Activated CD4-positive, CD25-positive, alpha-beta regulatory T cell (primary cell): ENCODE measurements at places on chromosomes 11 and 22.

DNA sequence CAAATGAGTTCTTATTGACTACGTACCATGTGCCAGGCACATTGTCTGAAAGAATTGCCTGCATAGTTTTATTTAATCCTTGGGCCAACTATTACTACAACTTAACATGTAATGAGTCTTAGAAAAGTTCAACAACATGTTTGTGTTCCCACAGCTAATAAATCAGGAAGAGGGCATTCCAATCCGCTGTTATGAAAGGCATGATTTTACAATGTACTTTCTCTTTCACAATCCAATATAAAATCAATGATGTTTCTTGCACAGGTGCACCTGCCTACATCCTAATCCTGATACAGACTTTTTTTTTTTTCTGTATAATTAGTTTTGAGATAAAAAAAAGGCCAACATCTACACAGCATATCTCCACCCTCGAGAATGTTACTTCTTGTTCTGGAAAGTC, 728.4 kb upstream of the CCDC90B start:
- DNase-seq: no peak

DNA sequence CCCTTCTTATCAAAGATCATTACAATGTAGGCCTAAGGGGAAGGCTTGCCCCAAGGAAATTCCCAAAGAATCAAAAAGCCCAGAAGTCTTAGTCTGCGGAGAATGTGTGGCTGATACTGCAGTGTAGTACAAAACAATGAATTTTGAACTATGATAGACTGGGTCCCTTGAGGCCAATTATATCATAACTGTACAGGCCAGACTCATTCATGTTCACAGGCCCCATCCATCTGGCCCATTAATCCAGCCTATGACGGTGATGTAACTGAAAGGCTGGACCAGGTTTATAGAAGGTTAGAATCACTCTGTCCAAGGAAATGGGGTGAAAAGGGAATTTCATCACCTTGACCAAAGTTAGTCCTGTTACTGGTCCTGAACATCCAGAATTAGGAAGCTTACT, 35.2 kb downstream of the IGLL1 start:
- no peak for DNase-seq

- no peak for DNase-seq
Measured at GRCh38 chr11:82577246-82577645, 156.4 kb downstream of the FAM181B start.

GRCh38 chr11:74325649-74326645, 14.5 kb upstream of the P4HA3 start:
- no peak for DNase-seq

GRCh38 chr11:111350811-111351210, 28.3 kb downstream of the POU2AF1 start:
- DNase-seq: no peak

GRCh38 chr11:112564228-112564955, 303.7 kb upstream of the PLET1 start:
- DNase-seq: no peak

GRCh38 chr11:68037411-68038225, 1.2 kb upstream of the TCIRG1 start:
- DNase-seq: no peak

DNA sequence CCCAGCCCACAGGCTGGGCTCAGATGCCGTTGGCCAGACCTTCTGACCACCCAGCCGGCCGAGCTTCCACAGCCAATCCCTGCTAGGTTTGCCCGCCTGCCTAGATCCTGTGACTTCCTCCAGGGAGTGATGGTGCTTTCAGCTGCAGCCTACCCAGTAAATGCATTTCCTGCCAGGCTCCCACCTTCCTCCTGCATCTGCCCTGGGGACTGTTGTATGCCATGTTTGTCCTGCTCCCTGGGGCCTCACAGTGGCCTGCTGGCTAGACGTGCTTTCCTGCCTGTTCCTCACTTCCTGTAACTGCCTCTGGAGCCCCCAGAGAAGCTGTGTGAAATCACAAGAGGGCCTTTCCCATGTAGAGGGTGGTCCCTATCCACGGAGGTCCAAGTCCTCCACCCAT, 86.2 kb downstream of the GALNT18 start:
- no peak for DNase-seq

DNA sequence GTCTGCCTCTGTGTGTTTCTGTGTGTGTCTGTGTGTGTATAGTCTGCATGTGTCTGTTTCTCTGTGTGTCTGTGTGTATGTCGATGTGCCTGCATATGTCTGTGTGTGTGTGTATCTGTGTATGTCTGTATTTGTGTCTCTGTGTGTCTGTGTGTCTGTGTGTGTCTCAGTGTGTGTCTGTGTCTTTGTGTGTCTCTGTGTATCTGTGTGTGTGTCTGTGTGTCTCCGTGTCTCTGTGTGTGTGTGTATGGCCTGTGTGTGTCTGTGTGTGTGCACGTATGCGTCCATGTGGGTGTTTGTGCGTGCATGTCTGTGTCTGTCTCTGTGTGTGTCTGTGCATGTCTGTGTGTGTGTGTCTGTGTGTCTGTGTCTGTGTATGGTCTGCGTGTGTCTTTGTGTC, 439 bp downstream of the SNX32 start:
- no peak for DNase-seq

DNA sequence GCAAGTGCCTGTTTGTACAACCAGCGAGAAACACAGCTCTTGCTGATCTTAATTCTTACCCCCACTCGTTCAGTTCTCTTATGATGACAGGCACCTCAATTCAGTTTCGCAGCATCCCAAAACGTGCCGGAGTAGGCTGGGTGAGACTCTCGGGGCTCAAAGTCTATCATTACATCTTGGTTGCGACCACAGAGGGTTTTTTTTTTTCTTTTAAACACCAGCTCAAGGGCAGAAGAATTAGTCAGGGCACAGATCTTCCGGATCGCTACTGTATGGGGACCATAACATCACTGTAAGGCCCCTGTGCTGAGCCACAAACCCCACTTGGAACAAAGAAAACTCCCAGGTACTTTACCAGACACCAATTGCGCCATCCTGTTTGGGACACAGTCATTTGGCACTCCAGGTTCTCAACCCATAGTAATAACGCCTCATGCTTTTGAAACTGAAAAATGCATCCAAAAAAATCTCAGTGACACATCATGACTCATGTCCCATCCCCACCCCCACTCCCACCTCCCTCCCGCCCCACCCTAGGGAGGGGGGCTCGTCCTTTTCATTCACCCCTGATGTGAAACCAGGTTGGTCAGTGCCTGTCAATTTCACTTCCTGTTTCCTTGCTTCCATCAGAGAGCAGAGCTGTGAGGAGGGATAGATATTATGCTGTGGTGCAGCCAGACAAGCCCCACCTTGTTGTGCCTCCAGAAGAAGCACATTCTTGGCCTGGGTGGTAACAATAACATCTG, 41.0 kb upstream of the CD5 start:
- peak; percentile 55 for DNase-seq

DNA sequence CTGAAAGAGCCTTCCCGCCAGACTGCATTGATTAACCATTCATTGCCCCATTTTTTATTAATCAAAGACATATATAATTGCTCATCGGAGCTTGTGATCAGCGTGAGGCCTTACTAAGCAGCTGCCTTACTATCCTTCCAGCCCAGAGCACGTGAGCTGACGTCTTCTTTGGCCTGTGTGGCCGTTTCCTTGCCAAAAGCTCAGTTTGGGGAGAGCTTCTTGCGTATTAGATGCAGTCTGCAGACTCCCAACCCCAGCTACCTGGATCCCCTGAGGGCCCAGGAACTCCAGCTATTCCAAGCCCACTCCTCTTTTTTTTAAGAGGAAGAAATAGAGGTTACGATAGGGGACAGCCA, 784 bp upstream of the SLC43A3 start:
- no peak for DNase-seq

DNA sequence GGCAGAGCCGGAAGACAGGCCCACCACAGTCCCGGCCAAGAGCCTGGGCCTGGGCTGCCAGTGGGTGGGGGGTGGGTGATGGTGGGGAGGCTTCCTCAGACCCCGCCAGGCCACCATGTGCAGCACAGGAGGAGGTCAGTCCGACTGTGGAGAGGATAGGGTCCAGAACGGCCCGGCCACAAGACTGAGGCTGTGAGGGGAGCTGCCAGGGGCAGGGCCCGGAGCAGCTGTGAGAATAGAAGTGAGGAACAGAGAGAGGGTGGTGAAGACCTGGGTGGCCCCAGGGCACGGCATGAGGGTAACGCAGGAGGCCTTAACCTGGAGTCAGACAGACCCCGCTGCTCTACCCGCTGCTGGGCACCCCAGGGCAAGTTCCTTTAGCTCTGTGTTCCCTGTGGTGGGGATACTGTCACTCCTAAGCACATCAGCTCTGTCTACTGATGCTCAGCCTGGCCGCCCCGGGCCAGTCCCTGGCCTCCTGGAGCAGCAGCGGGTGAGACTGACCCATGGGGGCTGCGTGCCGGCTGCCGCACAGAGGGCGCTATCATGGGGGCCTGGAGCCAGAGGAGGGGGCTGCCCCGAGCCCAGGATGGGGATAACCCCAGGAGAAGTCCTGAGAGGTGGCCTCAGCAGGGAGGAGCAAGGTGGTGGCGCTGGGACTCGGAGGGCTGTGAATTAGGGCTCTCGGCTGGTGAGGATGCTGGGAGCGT, 1.7 kb downstream of the FERMT3 start:
- DNase-seq: no peak

GRCh38 chr22:31605851-31606585, 56.0 kb downstream of the PISD start:
- DNase-seq: no peak

DNA sequence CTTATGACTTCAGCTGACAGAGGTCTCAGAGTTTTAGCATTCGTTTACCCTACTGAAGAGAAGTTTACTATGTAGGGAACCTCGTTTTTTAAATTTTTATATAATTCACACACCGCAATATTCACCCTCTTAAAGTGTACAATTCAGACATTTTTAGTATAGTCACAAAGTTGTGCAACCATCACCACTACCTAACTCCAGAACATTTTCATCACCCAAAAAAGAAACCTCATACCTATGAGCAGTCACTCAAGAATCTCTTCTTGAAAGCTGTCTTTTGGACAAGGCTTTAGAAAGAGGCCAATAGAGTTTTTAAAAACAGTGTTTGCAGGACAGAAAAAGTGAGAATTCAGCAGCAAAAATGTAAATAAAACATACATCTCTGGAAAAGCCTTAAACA, 39.5 kb upstream of the CLNS1A start:
- DNase-seq: no peak

DNA sequence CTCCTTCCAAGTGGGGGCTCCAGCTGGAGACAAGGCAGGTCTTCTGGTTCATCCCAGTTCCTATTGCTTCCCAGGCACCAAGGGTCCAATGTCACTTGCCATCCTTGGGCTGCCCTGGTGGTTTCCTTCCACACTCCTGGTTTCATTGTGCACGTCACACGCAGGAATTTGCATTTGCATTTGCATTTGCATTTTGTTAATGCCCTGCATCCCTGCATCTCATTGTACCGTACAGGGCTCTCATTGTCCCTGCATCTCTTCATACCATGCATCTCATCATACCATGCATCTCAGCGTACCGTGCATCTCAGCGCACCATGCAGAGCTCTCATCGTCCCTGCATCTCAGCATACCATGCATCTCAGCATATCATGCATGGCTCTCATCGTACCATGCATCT, 112.2 kb upstream of the SYT13 start:
- no peak for DNase-seq

DNA sequence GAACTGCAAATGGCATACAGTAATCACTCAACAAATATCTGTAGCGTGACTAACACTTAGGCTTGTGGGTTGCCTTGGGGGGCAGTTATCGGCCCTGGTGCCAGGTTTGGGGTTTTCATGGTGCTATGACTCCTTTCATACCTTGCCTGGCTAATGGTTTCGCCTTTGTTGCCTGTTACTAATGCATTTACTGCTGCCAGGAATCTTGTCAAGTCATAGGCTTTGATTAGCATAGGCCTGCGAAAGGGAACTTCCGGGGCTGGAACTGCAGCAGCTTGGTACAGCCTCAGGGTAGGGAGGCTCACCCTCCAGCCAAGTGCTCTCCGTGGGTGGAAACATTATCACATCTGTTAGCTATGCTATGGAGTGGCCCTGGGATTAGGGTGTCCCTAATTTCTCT, 13.2 kb downstream of the SLC25A18 start:
- no peak for DNase-seq

GRCh38 chr22:23501261-23501619, 78.8 kb downstream of the IGLL1 start:
- no peak for DNase-seq

GRCh38 chr11:126736682-126737572, 263.6 kb downstream of the KIRREL3 start:
- no peak for DNase-seq

- no peak for DNase-seq
Measured at GRCh38 chr22:48748113-48748859, 1079.4 kb downstream of the BRD1 start.

DNA sequence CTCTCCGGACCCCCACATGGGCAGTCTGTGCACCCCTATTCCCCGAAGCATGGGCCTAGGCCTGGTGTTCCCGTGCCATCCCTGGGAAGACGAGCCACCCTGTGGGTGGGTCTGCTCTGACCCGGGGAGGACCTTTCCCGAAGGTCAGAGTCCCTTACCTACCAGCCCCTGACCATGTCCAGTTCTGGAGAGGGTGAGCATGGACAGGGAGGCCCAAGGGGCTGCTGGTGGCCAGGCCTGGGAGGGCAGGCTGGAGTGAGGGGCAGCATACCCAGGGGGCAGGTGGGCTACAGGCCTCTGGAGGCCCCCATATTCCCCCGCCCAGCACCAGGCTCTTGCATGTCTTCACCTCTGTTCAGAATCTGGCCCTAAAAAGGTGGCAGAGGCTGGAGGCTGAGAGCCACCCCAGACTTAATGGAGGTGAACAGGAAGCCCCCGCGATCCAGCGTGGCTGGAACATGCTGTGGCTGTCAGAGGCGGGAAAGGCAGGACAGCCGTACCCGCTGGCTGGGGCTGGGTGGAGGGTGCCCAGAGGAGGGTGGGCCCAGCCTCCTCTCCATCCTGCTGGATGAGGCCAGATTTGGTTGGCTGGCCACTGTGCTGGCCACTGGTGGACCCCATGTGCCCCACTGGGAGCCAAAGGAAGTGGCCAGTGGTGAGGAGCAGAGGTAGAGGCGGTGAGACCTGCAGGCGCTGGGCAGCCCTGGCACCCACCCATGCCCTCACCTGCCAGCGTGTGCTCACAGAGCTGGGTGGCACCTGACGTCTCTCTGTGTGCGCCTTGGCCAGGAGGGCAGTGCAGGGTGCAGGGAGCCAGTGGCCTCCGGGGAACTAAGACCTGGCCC, 11.2 kb upstream of the SYT8 start:
- no peak for DNase-seq

GRCh38 chr11:27563201-27563600, 56.6 kb upstream of the LIN7C start:
- no peak for DNase-seq

GRCh38 chr22:17832665-17833064, 58.4 kb upstream of the BID start:
- no peak for DNase-seq

DNA sequence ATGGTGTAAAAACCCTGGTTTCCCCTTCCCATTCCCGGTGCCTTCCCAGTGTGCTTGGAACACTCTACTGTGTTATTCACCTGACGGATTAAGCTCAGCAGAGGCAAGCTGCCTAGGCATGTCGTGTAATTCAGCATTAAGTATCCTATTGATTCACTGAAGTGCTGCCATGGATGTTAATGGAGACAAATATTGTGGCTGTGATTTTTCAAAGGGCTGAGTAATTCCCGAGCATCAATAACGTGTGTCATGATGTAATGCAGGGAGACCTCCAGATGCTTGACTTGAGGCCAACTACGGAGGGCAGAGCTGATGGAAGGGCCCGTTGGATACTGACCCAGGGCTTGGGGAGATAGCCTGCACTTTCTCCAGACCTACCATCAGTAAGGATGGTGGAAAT, 269.0 kb downstream of the ST3GAL4 start:
- DNase-seq: no peak
